IMR-90 (cell line): ENCODE measurements at places on chromosomes 6 and 20. TPM values are rescaled to one million over a fixed set of nuclear protein-coding genes. Genes with fewer than 3 reads are reported as not detected.

DNA sequence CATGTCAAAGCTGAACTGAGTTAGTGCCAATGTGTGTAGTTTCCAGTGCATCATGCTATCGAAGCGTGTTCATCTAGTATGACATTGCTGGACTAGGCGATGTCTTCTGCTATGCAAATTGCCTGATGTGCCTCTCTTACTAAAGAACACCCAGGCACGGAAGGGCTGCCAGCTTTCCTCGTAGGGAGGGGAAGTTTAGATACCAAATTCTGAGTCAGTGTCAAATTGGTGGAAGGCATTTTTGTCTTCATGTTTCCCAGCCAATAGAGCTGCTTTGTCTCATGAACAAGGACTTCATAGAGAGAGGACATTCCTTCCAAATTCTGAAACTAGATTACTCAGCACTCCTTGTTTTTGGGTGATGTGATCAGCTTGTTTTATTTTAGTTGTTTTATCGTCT is 320.1 kb downstream of the BTBD3 start:
- DNase-seq: no peak

GRCh38 chr6:88262332-88262731 is 96.2 kb upstream of the CNR1 start:
- DNase-seq: no peak

Gene WFDC12
- not detected in 2 replicates for total RNA-seq

DNA sequence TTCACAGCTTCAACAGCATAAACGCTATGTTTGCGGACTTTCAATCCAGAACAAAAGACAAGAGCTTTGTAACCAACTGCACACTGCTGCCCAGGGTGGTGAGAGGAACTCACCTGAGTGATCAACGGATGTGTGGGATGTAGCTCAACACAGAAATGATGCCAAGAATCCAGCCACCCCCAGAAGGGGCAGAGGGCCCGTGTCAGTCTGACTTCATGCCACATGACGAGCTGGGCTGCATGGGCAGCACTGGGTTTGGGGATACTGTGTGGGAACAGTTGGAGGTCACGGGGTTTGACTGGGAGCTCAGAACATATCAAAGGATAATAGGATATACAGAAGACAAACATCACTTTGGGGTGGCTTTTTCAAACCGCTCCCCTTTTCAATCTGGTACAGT is 79.4 kb upstream of the TRAF3IP2 start:
- no peak for DNase-seq

GRCh38 chr20:62697468-62697912 is 11.1 kb upstream of the NTSR1 start:
- DNase-seq: no peak

Gene PANK2
- total RNA-seq: 28.1 and 47.8 TPM in 2 replicates

DNA sequence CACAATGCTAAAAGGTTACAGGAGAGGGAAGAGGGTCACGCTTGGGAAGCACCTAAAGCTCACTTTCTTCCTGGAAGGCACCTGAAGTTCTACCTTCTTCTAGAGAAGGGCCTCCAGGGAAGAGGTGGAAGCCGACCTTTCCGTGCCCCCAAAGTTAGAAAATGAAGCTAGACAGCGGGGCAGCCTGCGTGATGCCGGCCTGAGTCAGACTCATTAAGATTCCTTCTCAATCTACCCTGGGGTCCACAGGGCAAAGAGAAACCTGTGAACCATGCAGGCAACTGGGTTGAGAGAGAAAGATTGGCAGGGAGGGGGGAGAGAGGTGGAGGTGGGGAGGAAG is 54.8 kb upstream of the CCDC167 start:
- DNase-seq: peak; percentile 66
